CD4-positive, alpha-beta T cell treated with Interleukin-21 for 1 hour (primary cell): ENCODE measurements at places on chromosomes 7 and 10.
A peak's percentile ranks its signal among the peaks of the same experiment; 100 is the strongest.

- no peak for DNase-seq
Observed at GRCh38 chr7:24968165-24968564, 11.8 kb downstream of the OSBPL3 start.

GRCh38 chr7:154438571-154439367, 386.6 kb downstream of the DPP6 start:
- DNase-seq: no peak

DNA sequence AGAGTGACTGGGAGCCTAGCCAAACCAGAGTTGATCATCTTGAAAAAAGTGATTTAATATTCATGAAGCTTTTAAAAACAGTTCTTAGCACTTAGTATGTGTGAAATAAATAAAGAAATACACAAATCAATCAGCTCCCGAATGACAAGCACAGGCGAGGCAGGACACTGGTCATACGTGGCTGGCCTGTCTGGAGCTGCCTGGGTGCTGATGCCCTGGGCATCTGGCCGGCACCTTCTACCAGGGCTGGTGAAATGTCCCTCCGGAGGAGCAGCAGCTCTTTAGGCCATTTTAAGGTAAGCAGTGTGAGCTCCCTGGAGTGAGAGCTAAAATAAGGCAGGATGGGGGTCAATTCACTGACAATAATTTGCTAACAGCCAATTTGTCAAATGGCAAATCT, 23.7 kb downstream of the IL15RA start:
- no peak for DNase-seq

DNA sequence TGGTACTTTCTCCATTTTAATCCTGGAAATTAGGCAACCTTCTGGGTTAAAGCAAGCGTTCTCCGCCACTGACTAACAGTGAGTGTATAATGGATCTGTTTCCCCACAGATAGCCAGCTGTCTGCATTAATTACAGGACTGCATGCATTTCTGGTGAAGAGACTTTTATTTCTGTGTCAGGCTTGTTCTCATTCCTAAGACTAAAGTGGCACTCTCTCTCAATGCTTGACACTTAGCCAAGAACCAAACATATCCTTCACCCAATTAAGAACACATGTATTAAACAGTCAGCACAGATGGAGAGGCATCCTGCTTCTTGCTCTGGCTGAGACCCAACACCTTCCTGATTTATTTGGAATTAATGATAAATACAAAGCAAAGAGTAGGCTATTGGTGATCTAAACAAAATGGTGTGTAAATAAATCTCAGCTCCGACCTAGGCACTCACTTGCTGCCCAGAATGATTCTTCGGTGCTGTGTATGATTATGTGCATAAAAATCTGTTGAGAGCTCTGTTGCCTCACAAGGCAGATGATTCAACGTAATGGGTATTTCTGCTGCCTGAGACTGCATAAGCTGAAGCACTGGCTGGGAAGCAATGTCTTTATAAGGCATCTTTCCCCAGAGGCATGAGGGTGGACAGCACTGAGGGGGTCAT, 16.8 kb downstream of the CALU start:
- no peak for DNase-seq

- DNase-seq: no peak
Observed at GRCh38 chr7:106279425-106280197, 5.2 kb downstream of the NAMPT start.

- DNase-seq: no peak
Observed at GRCh38 chr10:48358162-48358561, 51.7 kb downstream of the MAPK8 start.

GRCh38 chr10:114849674-114850073, 28.1 kb downstream of the FHIP2A start:
- DNase-seq: no peak

DNA sequence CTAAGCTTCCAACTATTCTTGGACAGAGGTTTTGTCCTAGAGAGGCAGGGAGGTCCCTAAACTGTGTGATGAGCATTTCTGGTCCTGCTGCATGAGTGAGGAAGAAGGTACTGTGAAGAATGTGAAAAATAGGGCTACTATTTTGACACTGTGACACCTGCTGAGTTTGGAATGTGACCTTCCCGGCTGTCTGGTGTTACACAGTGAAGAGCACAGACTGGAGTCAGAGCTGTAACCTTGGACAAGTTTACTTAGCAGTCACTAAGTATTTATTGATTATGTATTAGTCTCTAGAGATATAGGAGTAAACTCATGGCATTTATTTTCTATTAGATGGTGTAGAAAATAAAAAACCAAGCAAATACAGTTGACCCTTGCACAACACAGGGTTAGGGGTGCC, 12.3 kb downstream of the GOLGA7B start:
- no peak for DNase-seq

DNA sequence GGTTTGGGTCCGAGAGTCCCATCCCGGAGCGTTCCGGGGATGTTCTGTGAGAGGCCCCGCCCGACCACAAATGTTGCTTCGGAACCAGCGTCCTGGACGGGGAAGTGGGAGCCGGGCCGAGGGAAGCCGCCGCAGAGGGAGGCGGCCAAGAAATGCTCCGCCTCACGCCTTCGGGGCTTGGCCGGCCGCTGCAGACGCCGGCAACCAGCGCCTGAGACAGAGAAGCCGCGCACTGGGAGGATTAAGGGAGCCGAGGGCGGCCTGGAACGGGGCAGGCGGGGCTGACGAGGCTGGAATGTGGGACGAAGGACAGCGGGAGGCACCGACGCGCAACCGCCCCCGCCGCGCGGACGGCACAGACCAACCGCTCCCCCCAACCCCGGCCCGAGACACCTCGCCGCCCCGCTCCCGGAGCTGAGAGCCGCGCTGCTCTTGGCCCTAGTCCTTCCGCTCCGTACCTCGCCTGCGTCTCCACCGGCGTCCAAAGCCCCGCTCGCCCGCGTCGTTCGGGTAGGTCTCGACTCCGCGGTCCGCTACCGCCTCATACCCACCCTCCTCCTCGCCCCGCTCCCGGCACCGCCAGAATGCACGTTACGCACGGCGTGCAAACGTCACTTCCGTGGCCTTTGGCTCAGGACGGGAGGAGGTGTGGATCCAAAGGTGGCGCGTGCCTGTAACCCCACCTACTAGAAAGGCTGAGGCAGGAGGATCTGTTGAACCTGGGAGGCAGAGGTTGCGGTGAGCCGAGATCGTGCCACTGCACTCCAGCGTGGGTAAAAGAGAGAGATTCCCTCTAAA, 36.7 kb upstream of the KCTD7 start:
- DNase-seq: peak; percentile 90

- DNase-seq: no peak
Observed at GRCh38 chr10:117860823-117861222, 185.9 kb downstream of the RAB11FIP2 start.

DNA sequence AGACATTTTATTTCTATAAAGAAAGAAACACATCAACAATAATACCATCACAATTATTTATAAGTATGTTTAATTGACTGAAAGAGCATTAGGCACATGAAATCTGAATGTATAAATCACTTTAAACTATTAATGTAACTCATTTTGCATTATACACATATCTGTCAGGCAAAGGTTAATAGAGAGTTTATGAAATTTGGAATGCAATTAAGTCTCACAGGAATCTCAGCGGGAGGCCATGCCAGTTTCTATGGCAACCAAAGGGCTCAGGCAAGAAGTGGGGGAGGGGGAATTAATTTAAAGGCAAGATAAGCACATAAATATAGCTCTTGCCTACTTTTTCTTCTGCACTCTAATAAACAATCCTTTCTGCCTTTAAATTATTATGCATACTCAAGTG, 152.6 kb downstream of the SLC16A9 start:
- no peak for DNase-seq

- no peak for DNase-seq
Observed at GRCh38 chr10:119341459-119342301, 134.3 kb downstream of the GRK5 start.

DNA sequence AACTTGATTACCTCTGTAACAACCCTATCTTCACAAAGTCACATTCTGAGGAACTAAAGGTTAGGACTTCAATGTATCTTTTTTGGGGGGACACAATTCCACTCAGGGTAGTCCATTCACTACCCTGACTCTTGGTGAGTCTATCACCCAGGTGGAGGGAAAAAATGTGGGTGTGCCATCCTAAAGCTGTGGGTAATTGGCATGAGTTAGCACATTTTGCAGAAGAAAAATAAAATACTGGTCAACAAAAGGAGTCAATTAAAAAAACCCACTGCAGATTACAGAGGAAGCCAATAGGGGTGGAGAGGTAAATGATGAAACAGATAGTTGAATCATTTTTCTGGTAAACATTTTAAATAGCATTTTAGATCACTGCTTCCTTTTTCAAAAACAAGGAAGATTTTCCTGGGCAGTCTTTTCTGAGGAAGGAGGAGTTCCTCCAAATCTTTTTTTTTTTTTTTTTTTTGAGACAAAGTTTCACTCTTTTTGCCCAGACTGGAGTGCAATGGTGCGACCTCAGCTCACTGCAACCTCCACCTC, 5.1 kb upstream of the BLVRA start:
- DNase-seq: no peak

GRCh38 chr7:55641811-55642210, 69.5 kb upstream of the VOPP1 start:
- peak; percentile 35 for DNase-seq

GRCh38 chr10:4373098-4373497, 452.9 kb upstream of the AKR1E2 start:
- no peak for DNase-seq

- DNase-seq: no peak
Observed at GRCh38 chr7:30796105-30796869, 25.1 kb downstream of the MINDY4 start.

DNA sequence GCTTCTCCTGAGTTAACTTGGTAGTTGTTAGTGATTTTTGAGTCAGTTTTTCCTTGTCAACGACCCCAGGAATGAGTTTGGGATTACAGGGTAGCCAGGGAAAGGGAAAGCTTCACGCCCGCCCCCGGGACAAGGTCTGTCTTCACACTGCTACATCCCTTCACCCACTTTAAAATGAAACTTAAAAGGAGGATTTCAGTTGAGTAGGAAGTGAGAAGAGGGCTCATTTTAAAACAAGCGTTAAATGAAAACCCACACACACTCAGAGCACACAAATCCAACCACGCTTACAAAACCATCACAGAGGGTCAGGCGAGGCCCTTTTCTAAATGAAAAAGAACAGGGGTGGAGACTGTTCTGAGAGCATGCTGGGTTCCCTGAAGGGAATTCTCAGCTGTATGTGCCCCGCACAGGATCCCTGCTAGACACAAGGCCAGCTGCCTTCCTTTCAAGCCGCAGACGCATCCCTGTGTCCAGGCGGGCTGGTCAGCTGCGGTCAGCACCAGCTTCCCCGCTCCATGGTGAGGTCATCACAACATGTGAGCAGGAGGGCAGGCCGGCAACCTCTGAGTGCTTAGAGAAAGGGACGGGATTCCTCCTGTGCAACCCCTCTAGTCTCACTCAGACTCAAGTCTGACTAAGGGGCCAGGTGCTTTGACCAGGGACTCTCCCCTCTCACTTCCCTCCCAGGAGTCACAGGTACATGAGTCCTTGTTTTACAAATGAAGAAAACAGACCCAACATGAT, 111.8 kb downstream of the EGFR start:
- no peak for DNase-seq
